ENCODE measurements at places on chromosomes 12 and 14.

- no peak for DNase-seq
These were observed 93.2 kb downstream of the PLCZ1 start for GRCh38 chr12:18644564-18644963.

DNA sequence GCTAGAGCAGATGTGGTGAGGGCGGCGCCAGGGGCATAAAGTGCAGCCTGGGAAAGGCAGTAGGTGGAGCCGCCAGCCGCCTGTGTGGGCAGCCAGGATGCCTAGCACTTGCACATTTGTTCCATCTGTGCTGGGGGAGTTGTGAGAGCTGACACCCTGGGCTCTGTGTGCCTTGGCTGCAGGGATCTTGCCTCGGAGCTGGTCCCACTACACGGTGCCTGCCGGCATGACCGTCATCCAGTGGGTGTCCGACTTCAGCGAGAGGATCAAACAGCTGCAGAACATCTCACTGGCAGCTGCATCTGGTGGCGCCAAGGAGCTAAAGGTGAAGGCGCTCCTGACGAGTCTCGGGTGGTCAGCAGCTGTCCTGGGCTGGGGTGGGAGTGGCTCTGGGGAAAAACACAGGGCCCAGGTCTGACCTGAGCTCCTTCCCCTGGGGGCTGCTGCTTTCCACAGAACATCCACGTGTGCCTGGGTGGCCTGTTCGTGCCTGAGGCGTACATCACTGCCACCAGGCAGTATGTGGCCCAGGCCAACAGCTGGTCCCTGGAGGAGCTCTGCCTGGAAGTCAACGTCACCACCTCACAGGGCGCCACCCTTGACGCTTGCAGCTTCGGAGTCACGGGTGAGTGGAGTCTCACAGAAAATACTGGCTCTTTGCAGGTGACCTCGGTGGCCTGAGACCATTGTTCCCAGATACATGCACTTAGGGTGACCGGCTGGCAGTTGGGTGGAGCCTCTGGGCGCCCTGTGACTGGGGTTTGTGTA lies 37.4 kb downstream of the HSP90AA1 start:
- DNase-seq, result no peak

- no peak for DNase-seq
These were observed 318.5 kb upstream of the TBX3 start for GRCh38 chr12:115002434-115002833.

GRCh38 chr14:52007637-52008036 lies 18.3 kb downstream of the RTRAF start:
- DNase-seq, result no peak

- DNase-seq, result no peak
These were observed 139.0 kb upstream of the LRIG3 start for GRCh38 chr12:59059088-59059935.

- DNase-seq, result no peak
These were observed 50.3 kb downstream of the SYT1 start for GRCh38 chr12:78914859-78915331.

GRCh38 chr14:24701062-24701461 lies 67.1 kb upstream of the GZMB start:
- DNase-seq, result no peak

DNA sequence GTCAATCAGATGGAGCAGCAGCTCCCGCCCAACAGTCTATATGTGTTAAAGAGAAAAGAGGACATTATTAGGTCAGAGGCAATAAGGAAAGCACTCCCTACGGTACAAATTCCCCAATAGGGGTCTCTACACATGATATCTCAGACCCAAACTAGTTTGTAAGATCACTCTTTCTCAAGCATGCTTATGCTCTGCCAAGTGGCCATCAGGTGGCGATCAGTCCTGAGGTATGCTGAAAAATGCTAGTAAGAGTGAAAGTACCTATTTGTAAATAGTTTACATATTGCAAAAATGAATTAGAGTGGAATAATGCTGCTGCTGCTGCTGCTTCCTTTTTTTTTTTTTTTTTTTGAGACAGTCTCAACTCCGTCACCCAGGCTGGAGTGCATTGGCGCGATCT lies 61.0 kb downstream of the CPM start:
- peak; percentile 22 for DNase-seq

DNA sequence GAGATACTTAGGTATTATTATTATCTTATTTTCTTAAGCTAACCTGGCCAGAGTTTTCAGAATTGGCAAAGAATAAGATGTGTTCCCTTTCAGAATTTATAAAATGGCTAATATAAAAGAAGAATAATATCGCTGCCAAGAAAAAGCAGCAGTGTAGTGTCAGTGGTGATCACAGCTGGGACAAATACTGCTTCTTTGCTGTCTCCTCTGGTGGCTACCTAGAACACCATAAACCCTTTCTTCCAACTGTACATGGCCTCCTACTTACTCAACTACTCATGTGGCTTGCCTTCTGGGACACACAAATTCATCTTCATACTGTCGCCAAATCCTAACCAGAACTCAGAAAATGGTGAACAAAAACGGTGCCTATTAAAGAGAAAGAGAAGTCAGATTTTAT lies 72.7 kb downstream of the MED13L start:
- DNase-seq, result no peak

DNA sequence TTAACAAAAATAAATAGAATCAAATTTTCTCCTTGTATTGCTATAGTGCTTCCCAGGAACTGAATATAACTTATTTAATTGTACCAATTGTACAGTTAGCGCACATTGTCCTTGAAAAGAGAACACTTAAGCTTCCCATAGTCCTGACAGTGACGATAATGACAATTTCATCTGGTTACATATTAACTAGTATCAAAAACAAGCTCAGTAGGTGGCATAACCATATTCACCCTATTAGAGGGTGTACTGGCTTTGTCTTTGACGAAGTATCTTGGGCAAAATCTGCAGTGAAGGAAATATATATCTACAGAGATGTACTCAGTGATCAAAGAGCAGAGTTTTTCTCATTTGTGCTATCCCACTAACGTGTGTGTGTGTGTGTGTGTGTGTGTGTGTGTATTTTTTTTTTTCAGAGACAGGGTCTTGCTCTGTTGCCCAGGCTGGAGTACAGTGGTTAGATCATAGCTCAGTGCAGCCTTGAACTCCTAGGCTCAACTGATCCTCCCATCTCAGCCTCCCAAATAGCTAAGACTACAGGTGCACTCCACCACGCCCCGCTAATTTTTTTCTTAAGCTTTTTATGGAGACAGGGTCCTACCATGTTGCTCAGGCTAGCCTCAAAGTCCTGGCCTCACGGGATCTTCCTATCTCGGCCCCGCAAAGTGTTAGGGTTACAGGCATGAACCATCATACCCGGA lies 4.9 kb upstream of the A2M start:
- no peak for DNase-seq

GRCh38 chr12:12018454-12018853 lies 52.3 kb upstream of the BCL2L14 start:
- DNase-seq, result peak; percentile 21

DNA sequence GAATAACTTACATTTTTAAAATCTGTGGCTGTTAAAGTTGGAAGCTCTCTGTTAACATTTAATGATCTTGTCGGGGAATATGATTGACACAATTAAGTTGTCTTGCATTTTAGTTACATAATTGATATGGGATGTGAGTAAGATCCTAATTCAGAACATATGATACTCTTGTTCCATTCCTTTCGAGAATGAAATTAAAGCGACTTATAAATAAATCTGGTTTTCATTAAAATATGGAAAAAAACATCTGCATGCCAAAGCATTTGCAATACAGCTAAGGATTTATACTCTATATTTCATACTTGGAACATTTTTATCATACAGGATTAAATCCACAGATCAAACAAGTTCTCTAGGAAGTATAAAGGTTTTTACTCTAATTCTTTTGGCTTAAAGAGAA lies 52.0 kb downstream of the SLC38A6 start:
- DNase-seq, result peak; percentile 47

DNA sequence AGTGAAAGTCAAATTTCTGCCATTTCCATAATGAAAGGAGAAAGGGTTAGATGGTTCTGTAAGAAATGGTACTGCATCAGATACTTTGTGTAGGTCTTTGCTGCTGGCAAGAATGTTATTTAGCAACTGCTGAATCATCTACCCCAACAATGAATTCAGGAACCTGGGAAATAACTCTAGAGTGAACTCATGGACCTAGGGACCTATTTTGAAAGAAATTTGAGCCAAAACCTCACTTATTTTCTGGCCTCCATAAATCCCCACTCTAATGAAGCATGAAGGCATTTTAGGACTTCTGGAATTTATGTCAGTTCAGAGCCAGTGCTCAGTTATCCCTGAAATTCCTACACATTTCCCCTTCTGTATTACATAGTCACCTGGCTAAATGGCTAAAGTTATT lies 50.9 kb upstream of the CPNE8 start:
- DNase-seq, result peak; percentile 12

DNA sequence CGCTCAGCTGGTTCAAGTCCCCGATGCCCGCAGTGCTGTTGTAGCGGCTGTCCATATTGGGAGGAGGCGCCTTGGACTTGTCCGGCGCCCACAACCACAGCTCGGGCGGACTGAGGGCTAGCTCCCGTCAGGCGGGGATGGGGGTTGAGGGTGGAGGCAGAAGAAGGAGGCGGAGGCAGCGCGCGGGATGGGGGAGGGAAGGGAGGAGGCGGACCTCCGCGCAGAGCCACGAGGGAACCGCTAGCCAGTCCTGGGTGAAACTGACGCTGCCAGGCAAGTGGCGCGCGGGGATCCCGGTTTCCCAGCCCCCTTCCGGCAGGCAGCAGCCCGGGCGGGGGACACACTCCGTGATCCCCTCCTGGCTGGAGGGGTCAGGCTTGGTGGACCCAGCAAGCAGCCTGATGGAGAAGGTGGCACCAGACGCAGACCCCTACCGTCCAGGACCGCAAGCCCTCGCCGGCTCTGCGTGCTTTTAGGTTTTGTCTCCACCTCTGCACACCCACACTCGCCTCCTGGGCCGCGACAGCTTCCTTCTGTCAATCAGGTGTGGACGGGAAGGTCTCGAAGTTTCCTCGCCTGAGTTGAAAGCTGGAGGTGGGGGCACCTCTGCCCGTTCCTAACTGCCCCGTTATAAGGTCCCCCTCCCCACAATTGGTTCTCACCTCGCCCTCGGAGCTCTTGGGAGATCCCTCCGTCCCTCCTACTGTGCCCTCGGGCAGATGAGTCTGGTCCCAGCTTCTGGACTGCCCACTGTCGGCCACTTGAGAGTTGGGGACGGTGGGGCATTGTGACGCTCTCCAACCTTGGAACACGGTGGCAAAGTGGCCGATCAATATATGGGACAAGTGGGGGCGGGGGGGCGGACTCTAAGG lies at the start of gene CPNE8:
Gene CPNE8 (minus strand): TSS at position 112 of the 872 bp plus-strand sequence. CDS start 57 bp downstream, at position 55.
- DNase-seq, result peak; percentile 72

DNA sequence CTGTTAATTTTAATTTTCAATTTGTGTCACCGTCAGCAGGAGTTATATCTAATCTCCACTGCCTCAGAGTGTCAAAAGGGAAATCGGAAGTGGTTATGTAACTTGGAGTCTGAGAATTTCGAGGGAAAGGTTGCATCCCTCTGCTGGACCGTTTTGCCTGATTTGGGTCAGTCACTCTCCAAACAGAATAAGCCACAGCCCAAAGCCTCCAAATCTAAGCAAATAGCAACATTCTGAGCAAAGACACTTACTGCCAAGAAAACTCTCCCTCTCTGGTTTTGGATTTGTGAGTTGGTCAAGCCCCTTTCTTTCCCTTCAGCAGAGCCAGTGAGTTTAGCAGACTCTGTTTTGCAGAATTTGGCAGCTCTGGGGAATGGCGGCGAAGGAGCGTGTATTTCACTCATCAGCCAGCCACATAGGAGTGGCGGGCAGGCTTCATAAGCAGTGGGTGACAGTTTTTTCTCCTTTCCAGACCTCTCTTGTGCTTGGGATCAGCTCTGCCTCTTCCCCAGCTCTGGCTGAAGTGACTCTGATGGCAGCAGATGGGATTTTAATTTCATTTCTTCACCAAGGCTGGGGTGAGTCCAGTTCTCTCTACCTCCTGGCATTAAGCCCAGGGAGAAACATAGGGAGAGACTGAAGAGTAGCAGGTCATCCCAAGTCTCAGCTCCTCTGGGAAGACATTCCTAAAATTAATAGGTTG lies 218.7 kb upstream of the NOS1 start:
- no peak for DNase-seq

- no peak for DNase-seq
These were observed 976.2 kb upstream of the LRFN5 start for GRCh38 chr14:40630471-40630870.

GRCh38 chr12:32609966-32610365 lies 69.1 kb upstream of the DNM1L start:
- no peak for DNase-seq

DNA sequence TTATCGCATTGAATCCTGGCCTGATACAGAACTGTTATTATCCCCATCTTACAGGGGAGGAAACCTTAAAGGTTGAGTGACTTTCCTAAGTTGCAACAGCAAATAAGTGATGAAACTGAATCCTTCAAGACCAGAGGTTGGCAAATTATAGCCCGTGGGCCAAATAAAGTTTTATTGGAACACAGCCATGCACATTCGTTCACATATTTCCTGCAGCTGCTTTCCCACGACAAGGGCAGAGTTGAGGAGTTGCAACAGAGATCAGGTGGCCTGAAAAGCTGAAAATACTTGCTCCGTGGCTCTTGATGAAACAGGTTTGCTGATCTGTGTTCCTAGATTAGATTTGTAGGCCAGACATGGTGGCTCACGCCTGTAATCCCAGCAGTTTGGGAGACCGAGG lies 126.7 kb downstream of the PHETA1 start:
- no peak for DNase-seq

DNA sequence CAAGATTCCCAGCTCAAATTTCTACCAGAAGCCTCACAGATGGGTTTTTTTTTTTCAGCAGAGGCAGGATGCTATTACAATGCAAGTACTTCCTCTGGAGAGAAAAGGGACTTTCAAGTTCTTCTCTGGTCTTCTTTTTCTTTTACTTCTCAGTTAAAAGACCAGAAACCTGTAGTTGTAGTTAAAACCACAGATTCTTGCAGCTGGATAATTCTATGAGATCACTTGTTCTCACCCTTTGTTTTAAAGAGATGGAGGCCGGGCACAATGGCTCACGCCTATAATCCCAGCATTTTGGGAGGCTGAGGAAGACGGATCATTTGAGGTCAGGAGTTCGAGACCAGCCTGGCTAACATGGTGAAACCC lies 47.6 kb upstream of the OVCH1 start:
- DNase-seq, result no peak

- DNase-seq, result no peak
These were observed 20.6 kb downstream of the ZNF268 start for GRCh38 chr12:133201888-133202287.

GRCh38 chr12:27001663-27002062 lies 12.5 kb downstream of the TM7SF3 start:
- DNase-seq, result no peak

DNA sequence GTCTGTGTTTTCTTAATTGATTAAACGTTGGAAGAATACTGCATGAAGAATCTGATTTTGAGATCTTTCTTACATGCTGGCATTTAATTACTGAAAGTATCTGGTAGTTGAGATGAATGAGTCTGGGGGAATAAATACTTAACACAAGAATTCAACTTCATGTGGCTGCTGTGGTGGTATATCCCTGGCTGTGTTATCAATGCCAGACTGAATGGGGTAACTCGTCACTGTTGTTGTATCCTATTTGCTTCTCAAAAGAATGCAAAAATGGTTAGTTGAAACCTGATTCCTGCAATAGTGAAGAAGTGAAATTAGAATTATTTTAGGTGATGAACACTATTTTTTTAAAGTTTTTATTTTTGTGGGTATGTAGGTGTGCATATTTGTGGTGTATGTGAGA lies 72.5 kb downstream of the HMGA2 start:
- DNase-seq, result no peak
